Nasal cavity respiratory epithelium epithelial cell of viscerocranial mucosa (primary cell): ENCODE measurements at places on chromosomes 7 and 10. TPM values are rescaled to one million over a fixed set of nuclear protein-coding genes. Genes with fewer than 3 reads are reported as not detected.

The ENO4 gene
- not detected in 2 replicates for total RNA-seq

The PAOX gene
- 3.9 and 6.8 TPM in 2 replicates for total RNA-seq

The HKDC1 gene
- 2.4 and 14.7 TPM in 2 replicates for total RNA-seq

The NXPH1 gene
- not detected in 2 replicates for total RNA-seq
